ENCODE measurements at places on chromosomes 5 and 9. TPM values are rescaled to one million over a fixed set of nuclear protein-coding genes. Genes with fewer than 3 reads are reported as not detected.

- DNase-seq, result peak; percentile 67
Measured at GRCh38 chr5:131109540-131110255, 55.4 kb downstream of the HINT1 start.

DNA sequence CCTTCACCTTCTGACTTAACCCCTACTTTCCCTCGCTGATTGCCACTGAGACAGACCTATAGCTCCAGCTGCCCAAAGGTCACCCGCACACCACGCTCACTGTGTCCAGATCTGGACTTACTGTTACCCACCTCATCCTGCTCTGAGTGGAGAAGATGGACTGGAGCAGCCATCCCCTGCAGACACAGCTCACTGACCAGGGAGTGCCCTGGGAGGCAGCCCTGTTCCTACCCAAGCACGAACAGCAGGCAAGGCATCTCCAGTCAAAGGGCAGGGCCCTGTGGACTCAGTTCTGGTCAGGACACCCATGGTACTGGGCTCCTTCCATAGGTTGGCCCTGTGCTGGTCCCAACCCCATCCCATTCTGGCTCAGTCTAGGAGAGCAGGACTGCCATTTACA lies 9.5 kb upstream of the BARX1 start:
- no peak for DNase-seq

DNA sequence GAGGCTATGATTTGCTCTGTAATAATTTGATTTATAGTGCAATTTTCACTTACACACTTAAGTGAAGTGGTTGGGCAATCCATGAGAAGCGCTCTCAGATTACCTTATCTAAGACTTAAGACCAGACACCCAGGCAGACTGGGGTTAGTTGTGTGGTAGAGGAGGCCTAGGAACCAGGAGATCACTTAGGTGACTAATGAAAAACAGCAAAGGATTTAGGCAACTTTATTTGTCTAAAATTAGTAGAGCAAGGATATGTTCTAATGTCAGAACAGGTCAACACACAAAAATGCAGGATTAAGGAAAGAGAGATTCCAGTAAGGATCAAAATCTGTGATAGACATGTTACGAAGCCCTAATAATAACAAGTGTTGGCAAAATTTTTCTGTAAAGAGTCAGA lies 913.8 kb downstream of the TLE1 start:
- DNase-seq, result no peak

- no peak for DNase-seq
Measured at GRCh38 chr5:179180061-179180610, 120.0 kb downstream of the ZNF354C start.

DNA sequence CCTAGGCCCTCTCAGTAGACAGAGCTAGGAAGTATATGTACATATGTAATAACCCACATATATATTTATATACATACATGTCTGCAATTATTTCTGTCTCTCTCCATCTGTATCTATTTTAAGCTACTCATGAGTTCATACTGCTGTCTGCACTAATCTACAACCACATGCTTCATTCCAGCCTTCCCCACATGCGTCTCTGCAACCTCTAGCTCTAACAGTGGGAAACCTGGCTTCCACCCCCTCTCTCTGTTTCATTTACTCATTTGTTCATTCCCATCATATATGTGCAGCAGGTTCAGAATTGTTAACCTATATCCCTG lies 23.3 kb downstream of the DCANP1 start:
- DNase-seq, result no peak

GRCh38 chr9:89234205-89235067 lies 55.8 kb upstream of the SHC3 start:
- no peak for DNase-seq

GRCh38 chr9:79962836-79963235 lies 391.1 kb downstream of the TLE4 start:
- DNase-seq, result no peak

DNA sequence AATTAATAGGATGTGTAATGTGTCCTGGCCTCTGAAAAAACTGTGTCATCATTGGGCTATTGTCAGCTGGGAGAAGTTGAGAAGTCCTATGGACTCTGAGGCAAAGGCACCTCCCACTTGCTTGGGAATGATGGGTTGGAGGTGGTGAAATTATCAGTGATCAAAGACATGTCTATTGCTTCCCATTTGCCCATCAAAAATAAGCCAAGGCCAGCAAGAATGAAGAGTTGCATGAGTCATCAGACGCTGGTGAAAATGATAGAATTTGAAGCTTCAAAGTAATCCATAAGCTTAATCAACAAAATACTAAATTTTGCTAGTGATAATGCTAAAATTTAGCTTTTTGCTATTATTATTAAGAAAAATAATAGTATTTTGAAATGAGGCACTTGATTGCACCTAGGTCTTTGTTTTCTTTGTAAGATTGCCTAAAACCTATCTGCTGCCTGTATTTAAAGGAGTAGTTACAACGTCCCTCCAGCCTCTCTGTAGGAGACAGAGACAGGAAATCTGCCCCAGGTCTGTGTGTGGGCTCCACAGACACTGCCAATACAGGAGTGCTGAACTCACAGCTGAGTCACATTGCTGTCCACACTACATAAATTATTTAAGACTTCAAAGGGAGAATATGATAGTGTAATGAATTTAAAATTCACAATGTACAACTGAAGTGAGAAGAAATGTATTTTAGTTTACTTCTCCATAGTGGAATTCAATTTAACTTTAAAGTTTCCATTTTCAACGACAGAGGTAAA lies 48.4 kb upstream of the APC start:
- no peak for DNase-seq

DNA sequence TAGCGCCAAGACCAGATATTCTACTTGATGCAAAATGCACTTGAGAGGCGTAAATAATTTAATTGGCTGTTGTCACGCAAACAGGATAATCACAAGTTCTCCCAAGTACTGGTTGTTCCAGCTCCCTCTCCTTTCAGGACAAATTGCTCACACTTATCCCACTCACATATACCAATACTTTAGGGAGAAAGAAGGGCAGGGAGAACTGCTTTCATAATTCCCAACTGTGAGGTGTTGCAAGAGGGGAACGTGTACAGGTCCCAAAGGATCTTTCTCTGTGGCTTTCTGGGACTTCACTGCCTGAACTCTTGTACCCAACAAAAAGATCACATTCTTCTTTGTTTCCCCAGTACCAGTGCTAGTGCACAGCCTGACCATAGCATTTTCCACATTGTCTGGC lies 21.5 kb upstream of the TGFBI start:
- no peak for DNase-seq

DNA sequence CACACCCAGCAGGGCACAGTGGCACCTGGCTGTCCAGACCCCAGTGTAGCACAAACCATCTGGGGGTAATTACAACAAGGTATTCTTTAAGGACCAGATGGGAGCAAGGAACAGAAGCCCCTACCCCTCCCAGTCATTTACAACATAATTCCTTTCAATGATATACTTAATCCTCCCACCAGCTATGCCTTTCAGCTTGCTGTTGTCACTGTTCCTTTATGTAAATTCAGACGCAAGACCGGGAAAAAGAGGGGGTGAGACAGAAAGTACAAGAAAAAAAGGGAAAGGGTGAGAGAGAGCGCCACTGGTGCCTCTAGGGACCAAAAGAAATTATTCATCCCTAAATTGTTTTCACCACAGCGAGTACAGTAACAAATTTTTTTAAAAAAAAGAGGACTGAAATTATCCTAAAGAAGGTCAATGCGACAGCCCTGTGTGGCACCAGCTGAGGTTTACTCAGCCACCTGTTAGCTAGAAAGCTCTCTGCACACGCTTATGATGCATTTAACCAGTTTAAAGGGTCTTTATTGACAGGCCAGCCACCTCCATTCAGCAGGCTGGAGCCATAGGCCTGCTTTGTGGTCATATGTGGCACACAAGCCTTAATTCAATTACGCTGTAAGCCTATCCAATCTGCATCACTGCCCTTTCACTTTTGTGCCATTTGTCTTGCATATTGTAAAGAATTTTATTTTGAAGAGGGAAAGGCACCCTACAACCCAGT lies 210.2 kb upstream of the ISL1 start:
- DNase-seq, result no peak

DNA sequence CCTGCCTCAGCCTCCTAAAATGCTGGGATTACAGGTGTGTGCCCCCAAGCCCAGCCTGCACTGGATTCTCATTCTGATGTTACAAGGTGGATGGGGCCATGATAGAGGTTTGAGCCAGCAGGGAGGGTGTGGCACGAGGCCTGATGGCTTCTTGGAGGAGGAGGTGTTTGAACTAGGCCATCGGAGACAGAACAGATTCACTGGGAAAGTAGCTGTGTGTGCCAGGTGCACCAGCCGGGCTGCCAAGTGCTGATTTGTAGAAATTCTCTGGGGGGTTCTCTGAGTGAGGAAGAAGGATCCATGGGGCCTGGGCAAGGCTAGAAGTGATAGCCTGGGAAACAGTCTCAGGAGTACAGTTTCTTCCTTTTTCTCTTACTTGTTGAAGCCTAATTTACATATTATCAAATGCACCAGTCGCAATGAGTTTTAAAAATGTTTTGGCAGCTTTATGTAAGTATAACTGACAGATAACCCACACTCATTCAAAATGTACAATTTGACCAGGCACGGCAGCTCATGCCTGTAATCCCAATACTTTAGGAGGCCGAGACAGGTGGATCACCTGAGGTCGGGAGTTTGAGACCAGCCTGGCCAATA lies 31.1 kb upstream of the STXBP1 start:
- DNase-seq, result no peak

GRCh38 chr5:14959399-14960119 lies 88.0 kb upstream of the ANKH start:
- DNase-seq, result no peak

- no peak for DNase-seq
Measured at GRCh38 chr9:136804509-136805206, 3.1 kb upstream of the RABL6 start.

DNA sequence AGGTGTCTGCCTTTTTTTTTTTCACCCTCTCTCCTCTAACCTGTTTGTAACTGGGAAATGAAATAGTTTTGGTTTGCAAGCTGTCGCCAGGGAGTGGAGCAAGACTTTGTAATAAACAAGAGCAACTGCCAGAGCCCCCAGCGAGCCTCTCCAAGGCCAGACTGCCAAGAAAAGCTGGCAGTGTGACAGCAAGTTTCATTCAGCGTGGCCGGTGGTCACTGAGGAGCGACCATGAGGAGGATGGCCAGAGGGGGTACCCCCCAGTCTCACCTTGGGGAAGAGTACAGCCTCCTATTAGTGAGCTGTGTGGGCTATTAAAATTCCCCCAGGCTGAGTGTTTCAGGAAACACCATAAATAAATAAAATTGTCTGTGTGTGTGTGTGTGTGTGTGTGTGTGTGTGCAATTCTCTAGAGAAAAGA lies 49.9 kb downstream of the ZFAND5 start:
- no peak for DNase-seq

DNA sequence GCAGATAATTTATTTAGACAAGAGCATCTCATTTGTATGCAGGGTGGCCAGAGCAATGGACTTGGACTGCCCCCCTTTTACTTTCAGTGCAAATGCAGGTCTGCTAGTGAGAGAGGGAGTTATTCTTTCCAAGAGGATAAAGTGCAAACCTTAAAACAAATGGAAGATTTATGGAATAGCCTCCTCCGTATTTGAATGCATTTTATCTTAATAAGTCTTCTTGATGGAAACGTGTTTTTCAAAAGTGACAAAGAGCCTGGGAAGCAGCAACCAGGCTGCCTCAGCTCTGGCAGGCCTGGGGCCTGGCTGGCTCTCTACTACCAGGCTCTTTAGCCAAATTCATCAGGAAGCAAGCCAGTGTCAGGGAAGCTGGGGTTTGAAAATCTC lies 6.8 kb downstream of the NR2F1 start:
- no peak for DNase-seq

GRCh38 chr9:134760750-134761420 lies 119.3 kb downstream of the COL5A1 start:
- DNase-seq, result no peak

- no peak for DNase-seq
Measured at GRCh38 chr5:59428391-59428790, 465.1 kb downstream of the PDE4D start.

- DNase-seq, result no peak
Measured at GRCh38 chr9:10112070-10112469, 500.7 kb downstream of the PTPRD start.

GRCh38 chr5:95895771-95896170 lies 65.9 kb downstream of the ELL2 start:
- DNase-seq, result no peak

- no peak for DNase-seq
Measured at GRCh38 chr5:169494383-169494935, 89.1 kb upstream of the SPDL1 start.

DNA sequence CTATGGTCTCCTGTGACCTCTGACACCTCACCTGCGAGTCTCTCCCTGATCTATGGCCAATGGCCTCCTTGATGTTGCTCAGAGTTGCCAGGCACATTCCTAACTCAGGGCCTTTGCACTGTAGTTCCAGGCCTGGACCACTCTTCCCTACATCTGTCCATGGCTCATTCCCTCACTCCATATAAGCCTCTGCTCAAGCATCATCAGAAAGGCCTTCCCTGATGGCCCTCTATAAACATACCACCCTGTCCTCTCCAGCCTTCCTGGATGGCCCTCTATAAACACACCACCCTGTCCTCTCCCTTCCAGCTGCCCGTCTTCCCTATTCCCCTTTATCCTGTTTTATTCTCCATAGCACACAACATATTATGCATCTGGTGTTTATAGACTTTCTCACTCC lies 102.8 kb downstream of the GTF3C4 start:
- DNase-seq, result no peak

DNA sequence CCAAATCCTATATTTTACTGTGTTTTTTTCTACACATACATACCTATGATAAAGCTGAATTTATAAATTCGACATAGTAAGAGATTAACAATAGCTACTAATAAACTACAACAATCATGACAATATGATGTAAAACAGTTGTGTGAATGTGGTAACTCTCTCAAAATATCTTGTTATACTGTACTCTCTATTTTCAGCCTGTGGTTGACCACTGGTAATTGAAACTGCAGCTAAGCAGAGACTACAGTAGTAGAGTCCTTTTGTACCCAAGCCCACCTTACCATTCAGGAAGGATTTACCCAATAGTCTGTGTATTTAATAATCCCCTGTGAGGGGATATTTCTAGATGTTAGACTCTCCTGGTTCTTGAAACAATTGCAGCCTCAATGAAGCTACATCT lies 86.7 kb downstream of the FAM114A2 start:
- DNase-seq, result no peak

GRCh38 chr9:16214677-16215352 lies 655.7 kb downstream of the BNC2 start:
- no peak for DNase-seq

- no peak for DNase-seq
Measured at GRCh38 chr9:134847138-134847537, 33.5 kb upstream of the FCN2 start.

The GBGT1 gene
- total RNA-seq, result 7.9 TPM

The RANBP17 gene
- total RNA-seq, result not detected

The ZNF462 gene
- 1.9 TPM for total RNA-seq

The PLAC8L1 gene
- total RNA-seq, result 1.4 TPM

The SHOC1 gene
- not detected for total RNA-seq

The FAM200C gene
- total RNA-seq, result not detected

The ANKRD34B gene
- total RNA-seq, result not detected

The MBLAC2 gene
- 6.0 TPM for total RNA-seq

The CDH12 gene
- total RNA-seq, result not detected

The HMCN2 gene
- total RNA-seq, result not detected

The PRUNE2 gene
- total RNA-seq, result 0.61 TPM

Measured in T-cell (primary cell).